ENCODE measurements at places on chromosomes 4 and X. TPM values are rescaled to one million over a fixed set of nuclear protein-coding genes. Genes with fewer than 3 reads are reported as not detected.

Gene ZXDA
- 2.9 TPM for total RNA-seq

DNA sequence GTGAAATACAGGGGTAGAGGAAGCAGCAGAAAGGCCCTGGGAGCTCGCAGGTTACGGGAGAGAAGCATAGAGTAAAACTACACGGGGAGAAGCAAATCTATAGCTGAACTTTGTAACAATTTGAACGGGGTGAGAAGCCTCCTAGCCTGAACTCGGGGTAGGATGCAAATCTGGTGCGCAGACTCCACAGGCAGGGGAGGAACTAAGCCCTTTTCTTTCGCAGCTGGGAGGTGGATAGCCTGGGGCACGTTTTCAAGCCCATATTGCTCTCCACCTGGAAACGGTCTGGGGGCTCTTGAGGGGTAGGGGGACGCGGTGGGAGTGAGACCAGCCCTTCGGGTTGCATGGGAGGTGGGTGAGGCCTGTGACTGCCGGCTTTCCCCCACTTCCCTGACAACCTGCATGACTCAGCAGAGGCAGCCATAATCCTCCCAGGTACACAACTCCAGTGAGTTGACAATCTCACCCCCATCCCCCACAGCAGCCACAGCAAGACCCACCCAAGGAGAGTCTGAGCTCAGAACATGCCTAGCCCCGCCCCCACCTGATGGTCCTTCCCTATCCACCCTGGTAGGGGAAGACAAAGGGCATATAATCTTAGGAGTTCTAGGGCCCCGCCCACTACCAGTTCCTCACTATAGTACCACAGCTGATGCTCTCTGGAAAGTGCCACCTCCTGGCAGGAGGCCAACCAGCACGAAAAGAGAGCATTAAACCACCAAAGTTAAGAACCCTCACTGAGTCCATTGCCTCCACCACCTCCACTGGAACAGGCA is 29.9 kb downstream of the SOWAHB start:
- no peak for DNase-seq

Gene KDR
- 0.63 TPM for total RNA-seq

GRCh38 chrX:118459494-118459893 is 36.1 kb upstream of the DOCK11 start:
- DNase-seq, result peak; percentile 52

GRCh38 chrX:87397103-87397886 is 120.3 kb upstream of the KLHL4 start:
- DNase-seq, result peak; percentile 40

GRCh38 chr4:23769406-23769805 is 120.4 kb downstream of the PPARGC1A start:
- no peak for DNase-seq

GRCh38 chr4:114304046-114304445 is 294.6 kb upstream of the UGT8 start:
- DNase-seq, result no peak

DNA sequence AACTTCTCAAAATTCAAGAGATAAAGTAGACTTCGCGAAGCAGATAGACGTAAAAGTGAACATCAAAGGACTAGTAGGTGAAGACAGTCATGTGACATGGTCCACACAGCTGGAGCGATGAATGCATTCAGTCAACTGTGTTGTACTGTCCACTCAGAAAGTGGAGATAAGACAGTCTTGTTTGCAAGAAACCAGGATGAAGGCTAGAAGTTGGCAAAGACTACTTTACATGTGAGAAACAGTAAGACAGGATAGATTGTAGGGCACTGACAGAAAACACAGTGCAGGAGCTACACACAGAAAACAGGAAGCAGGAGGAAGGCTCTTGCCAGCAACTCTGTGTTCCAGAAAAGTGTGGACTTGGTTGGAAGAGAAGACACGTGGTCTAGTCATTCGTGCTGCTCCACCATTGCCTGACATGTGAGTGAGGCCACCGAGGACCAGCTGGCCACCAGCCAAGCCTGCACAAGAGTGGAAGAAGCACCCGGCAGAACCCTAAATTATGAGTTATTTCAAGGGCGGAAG is 78.9 kb downstream of the FAT1 start:
- DNase-seq, result no peak

Gene BTC
- 12.8 TPM for total RNA-seq

Gene CLCN5
- total RNA-seq, result 5.9 TPM

Gene C4orf17
- not detected for total RNA-seq

DNA sequence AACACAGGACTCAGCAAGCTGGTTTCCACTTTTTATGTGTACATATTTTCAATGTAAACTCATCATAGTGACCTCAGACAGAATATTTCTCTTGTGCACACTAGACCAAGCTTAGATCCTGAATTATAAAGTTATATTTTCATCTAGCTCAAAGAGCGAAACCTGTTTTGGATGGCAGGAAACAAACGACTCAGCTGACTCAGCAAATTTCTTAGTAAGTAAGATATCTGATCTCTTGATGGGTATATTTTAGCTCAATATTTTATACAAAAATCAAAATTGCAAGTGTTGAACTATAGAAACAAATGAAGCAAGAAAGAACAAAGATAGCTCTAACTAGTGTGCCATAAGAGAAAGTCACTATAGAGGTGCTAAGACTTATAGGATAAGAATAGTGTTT is 1114.5 kb downstream of the STPG2 start:
- no peak for DNase-seq

DNA sequence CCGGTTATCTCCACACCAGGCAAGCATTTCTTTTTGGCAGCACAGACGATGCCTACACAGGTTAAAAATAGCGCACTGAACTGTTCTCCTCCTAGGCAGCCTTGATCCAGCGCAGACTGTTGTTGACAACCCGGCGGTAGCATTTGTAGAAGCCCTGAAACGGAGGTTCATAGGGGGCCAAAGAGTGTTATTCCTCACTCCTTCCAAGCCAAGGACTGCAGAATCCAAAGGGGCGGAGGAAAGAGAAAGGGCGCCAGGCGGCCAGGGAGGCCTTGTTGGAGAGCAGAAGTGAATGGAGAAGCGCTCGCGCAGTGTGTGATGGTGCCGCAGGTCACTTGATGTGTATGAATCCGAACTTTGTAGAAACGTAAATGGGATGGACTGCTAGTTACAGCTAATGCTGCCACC is 82.7 kb downstream of the TENM3 start:
- no peak for DNase-seq

DNA sequence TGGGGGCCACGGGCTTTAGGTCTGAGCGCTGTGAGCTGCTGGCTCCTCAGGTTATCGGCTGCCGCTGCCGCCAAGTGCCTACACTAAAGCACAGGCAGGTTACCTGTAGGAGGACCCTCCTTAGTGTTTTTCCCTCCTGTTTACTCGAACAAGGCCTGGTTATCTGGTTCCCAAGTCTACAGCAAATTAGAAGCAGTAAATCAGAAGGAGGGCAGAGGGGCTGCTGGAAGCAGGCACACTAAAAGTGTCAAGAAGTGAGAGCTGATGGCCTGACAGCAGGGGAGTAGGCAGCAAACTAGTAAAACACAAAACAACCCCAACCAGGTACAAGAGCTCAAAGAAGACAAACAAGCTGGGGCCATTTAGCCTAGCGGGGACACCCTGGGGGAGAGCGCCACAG is 125.0 kb upstream of the PJA1 start:
- no peak for DNase-seq

Gene POF1B
- not detected for total RNA-seq

Gene NAA11
- total RNA-seq, result not detected

Gene SEL1L3
- total RNA-seq, result 36.1 TPM

Gene TRO
- not detected for total RNA-seq

DNA sequence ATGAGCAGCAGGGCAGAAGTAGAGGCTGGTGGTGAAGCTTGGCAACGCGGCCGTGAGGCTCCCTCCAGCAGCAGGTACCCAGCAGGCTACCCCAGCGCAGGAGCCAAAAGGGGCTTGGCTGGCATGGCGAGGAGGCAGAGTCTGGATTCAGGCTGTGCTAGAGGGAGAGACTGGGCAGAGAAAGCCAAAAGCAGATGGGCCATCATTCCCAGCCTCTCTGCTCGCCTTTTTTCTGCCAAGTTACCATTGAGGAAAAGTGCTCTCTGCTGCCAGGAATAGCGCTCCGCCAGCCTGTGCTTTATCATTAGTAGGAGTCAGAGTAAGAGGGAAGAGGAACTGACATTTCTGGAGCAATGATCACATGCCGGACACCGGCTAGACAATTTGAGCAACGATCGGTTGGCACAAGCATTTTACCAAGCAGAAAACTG is 28.7 kb upstream of the MAP3K15 start:
- no peak for DNase-seq

DNA sequence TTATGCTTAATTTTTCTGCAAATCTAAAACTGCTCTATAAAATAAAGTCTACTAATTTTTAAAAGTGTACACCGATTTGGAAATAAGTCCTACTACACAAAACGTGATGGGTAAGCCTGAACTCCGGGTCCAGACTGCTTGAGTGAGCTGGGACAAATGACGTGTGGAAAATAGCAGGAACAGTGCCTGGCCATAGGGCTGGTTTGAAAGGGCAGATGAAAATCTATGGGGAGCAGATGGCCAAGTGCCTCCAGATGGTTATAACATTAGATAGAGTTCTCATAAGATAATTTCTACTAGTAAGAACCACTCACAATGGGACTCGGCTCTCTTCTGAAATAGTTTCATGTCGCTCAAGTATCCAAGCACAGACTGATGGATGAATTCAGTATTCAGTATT is 52.5 kb downstream of the F11 start:
- DNase-seq, result no peak

DNA sequence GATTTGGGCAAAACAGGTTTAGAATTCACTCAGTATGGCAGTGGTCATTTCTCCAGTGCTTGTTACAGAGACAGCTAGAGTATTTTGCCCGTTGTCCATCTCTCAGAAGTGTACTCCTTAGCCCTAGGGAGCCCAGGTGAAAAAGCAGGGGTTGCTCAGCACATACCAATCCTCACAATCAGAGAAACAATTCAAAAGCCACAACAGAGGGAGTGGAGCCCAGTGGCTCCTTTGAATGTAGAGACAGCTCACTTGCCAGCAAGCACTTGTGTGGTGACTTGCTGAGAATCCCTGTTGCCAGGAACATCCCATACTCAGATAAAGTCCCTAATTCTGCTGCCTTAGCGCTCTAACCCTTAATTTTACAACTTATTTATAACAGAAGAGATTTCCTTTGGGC is 1488.3 kb downstream of the RPA4 start:
- no peak for DNase-seq

Gene GAGE12J
- not detected for total RNA-seq

GRCh38 chr4:10673817-10674369 is 10.7 kb downstream of the CLNK start:
- no peak for DNase-seq

Gene NKAP
- total RNA-seq, result 5.6 TPM

- DNase-seq, result no peak
These were observed 270.6 kb downstream of the BANK1 start for GRCh38 chr4:102061133-102061532.

- no peak for DNase-seq
These were observed 95.7 kb downstream of the RBMX2 start for GRCh38 chrX:130497531-130497930.

- peak; percentile 46 for DNase-seq
These were observed 104.4 kb downstream of the UCHL1 start for GRCh38 chr4:41360921-41361793.

DNA sequence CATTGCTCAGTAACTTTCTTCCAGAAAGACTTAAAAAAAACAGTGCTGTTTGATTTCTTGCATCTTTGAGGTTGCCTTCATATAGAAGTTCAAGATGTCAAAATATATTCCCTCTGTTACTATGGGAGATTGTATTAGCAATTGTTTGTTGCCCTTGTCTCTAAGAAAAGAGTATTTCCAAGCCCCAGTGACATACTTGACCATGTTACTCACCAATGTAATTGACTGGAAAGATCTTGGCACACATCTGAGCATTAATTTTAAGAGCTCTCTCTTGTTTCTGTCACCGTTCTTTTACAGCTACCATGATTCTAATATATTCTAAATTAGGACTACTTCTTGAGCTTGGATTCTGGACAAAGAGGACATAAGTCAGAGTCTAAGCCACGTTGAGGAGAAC is 902.7 kb upstream of the EPHA5 start:
- DNase-seq, result peak; percentile 80

Gene BEND2
- total RNA-seq, result not detected

- DNase-seq, result peak; percentile 73
These were observed 55.4 kb upstream of the ESX1 start for GRCh38 chrX:104310090-104310489.

GRCh38 chr4:81876106-81876505 is 404.4 kb upstream of the RASGEF1B start:
- no peak for DNase-seq

- DNase-seq, result no peak
These were observed 2585.3 kb downstream of the ARAP2 start for GRCh38 chr4:33658971-33659370.

DNA sequence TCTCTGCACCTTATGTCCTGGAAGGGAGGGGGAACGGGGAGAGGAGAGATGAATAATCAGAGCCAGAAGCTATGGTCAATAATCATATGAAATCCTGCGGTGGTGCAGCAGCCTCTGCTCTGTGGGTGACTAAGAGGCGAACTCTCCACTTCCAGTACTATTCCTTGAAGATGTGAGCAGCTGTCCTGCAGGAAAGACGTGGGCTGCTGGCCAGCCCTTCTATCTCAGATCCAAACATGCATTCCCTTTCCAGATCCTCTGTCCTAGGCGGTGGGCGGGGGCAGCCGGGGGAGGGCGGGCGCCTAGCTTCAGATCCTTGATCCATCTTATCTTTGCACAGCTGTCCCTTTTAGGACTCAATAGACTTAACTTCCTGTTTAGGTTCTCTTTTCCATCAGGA is 34.5 kb downstream of the SPINK2 start:
- DNase-seq, result peak; percentile 59

DNA sequence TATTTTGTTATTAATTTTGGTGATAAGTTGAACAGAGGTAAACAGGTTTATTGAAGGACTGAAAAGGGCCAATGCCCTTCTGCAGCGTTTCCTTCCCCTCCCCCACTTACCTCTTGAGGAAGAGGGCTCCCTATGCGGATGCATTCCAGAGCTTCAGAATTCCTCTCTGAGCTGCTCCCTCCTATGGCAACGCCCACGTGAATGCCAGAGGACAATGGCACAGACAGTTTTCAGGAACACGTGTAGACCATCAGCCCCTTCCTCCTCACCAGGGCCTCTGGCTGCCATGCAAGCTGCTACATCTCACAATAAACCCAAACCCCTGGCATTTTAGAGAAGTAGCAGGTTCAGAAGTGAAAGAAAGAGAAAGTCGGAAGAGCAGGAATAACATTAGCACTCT is 127.9 kb downstream of the CHRDL1 start:
- peak; percentile 1 for DNase-seq

DNA sequence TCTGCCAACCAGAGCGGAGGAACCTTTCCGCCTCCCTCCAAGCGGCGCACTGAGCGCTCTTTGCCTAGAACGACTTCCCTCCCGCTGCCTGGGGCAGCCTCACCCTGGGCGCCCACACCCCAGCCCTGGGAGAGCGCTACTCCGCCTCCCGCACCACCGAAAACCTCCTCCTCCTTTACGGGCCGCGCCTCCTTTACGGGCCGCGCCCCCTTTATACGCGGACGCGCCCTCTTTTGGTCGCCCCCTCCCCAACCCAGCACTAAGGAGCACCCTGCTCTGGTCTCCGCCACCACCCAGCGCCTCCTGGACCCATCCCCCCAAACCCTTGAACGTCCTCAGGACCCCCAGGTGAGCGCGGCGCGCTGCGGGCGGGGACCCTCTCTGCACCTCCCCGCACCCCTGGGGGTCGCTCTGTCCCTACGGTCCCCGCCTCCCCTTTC is 586 bp upstream of the NSG1 start:
- no peak for DNase-seq
